ENCODE measurements at places on chromosomes 7 and 10.

GRCh38 chr7:101882595-101883564 is 65.5 kb downstream of the CUX1 start:
- no peak for DNase-seq

DNA sequence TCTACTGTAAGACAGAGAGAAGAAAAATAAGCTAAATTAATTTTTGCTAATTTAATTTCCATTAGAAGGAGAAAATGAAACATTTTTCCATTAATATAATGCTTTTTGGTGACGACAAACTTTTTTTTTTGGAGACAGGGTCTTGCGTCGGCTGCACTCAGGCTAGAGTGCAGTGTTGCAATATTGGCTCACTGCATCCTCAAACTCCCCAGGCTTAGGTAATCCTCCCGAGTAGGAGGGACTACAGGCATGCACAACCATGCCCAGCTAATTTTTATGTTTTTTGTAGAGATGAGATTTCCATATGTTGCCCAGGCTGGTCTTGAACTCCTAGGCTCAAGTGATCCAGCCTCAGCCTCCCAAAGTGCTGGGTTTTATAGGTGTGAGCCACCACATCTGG is 229.8 kb upstream of the LRRN3 start:
- no peak for DNase-seq

DNA sequence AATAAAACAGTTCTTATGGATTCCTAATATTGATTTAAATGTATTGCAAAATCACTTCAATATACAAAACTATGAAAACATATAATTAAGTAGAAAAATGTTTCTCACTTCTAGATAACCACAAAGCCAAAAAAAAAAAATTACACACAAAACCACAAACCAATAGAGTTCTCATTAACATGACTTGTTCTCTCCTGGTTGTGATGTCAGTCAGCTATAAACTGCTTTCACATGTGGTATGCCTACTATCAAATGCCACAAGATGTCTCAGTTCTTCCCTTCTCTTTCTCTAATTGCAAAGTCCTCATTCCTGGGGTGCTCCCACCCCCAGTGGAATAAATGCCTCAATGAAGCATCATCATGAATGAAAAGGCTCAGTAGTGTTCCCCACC is 16.6 kb downstream of the GNAI1 start:
- no peak for DNase-seq

DNA sequence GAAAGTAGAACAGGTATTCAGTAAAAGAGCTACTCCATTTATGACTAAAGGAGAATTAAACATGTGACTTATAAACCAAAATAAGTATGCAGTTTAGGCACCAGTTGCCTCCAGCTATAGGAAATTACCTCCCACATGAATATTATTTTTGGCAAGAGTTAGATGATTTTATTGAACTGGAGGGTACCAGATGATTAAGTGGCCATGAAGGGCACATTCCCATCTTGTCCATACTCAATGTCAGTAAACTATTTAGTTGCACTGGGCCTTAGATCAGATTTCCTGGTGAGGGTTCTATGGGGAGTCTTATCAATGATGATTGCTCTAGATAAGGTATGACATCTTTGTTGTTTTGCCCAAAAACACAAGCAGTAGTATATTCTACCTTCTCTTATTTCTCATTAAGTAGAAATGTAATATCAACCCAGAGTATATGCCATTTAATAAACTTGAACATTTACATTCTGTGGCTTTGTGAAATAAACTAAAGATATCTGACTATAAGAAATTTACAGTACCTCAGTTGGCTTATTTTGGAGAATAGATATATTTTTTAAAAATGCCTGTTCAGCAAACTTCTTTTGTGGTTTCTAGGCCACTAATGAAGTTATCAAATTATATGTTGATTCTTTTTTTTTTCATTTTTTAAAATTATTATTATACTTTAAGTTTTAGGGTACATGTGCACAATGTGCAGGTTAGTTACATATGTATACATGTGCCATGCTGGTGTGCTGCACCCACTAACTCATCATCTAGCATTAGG is 145.3 kb downstream of the SEMA3A start:
- DNase-seq: no peak

- peak; percentile 39 for DNase-seq
These were observed 174.9 kb upstream of the NRP1 start for GRCh38 chr10:33509231-33509831.

DNA sequence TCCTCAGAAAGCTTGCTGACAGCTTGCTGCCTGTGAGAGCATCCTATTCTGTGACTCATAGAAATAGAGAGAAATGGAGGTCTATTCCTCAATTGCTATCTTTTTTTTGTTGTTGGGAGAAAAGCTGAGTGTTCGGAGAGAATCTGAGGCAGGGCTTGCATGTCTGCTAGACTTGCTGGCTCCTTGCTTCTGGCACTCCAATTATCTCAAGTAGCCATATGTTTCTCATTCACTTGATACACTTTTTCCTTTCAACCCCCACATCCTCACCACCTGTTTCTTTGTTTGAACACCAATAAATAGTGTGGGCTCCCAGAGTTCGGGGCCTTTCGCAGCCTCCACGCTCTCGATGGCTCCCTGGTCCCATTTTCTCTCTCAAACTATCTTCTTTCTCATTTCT is 172.2 kb downstream of the SH2D4B start:
- DNase-seq: no peak

GRCh38 chr7:75861636-75862035 is 17.2 kb upstream of the RHBDD2 start:
- DNase-seq: peak; percentile 61
